ENCODE measurements at places on chromosomes 3 and 15. TPM values are rescaled to one million over a fixed set of nuclear protein-coding genes. Genes with fewer than 3 reads are reported as not detected.

DNA sequence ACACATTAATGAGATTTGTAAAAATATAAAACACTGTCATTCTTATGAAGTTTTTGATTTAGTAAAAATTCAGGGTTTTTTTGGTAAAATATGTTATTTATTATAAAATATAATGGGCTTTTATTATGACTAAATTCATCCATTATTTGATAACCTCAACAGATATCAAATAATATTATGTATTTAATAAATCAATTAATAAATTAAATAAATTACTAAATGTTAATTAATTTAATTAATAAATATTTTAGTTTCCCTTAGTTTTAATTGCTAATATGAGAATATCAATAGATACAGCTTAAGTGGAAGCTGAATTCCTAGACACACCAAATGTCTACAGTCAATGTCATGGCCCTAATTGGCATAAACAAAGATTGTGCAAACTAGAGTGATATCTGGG is 82.3 kb upstream of the DGKG start:
- no peak for DNase-seq

DNA sequence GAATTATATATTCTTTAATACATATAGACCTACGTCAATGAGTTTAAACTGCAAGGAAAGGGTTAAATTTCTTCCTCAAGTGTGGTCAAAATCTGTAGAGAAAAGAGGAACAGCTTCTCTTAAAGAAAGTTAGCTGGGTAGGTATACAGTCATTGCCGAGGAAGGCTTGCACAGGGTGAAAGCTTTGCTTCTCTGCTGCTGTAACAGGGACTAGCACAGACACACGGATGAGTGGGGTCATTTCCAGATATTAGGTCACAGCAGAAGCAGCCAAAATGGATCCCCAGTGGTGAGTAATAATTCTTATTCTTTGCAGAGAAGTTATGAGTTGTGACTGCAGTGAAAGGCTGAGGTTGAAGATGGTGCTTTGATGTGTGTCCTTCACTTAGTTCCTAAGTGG is at the start of gene CD86:
Gene CD86 (plus strand): TSS at position 148 of the 400 bp plus-strand sequence. CDS start 128 bp downstream, at position 276.
- no peak for DNase-seq

DNA sequence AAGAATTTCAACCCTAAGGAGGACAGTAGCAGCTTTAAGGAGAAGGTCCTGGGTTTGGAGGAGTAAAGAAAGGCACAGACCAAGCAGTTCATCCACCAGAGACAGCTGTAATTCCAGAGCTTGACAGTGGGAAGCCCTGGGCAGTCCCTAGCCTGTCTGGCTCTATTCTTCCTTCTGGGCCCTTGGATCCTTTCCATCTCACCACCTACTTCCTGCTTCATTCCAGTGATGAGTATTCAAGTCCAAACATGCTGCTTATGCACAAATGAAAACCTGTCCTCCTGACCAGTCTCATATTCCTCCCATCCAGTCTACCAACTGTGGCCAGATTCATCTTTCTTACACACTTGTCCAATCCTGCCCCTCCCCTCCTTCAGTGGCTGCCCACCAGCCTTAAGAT is 171.4 kb downstream of the CNTN3 start:
- DNase-seq = no peak

DNA sequence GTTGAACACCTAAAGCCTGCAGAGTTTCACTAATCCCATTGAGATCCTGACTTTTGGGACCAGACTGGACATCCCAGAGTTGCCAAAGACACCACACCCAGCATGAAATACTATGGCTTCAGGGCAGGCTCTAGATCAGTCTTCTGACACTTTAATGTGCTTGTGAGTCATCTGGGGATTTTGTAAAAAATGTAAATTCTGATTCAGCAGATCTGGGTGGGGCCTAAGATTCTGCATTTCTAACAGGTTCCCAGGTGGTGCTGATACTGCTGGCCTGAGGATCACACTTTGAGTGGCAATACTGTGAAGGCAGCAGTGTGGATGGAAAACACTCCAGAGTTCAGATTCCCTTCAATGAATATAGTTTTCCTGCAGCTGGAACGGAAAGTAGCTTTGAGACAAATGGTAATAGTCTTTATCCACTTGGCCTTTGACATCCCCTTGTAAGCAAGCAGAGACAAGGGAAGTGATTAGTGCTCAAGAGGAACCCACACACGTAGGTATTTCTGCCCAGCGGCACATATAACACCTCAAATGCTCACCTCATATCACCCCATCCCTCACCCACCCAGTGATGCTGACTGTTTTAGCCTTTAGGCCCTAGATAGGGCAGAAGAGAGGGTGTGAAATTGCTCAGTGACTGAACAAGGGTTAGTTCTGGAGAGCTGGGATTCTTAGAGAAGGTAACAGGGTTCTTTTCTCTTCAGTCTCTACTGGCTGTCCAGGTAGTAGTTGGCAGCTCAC is 51.5 kb upstream of the GSK3B start:
- DNase-seq = no peak

- no peak for DNase-seq
These were observed 11.6 kb downstream of the IGF2BP2 start for GRCh38 chr3:185813205-185813604.

The CLDN1 gene
- not detected for total RNA-seq

DNA sequence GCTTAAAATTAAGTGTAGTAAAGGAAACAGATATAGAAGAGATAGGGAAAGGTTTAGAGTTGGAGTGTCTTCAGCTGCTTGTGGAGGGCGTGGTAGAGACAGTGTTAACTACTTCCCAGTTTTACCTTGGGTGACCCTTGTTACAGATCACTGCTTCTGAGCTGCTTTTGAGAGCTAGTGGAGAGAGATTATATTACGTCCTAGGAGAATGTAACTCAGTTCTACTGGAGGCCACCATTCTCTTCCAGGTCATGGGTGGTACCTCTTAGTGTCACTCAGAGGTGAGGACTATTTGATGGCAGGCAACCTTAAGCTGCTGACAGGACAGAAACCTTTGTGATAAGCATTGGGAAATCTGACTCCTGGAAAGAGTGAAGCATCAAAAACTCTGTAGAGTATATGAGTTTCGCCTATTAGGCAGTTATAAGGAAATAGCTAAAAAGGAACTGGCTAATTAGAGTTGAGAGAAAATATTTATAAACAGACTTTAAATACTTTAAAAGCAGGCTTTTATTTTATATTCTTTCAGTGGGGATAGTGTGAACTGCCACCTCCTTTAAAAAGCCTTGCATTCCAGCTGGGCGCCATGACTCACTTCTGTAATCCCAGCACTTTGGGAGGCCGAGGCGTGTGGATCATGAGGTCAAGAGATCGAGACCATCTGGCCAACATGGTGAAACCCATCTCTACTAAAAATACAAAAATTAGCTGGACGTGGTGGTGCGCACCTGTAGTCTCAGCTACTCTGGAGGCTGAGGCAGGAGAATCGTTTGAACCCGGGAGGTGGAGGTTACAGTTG is 106.5 kb downstream of the ZNF609 start:
- DNase-seq = no peak

The DAZL gene
- total RNA-seq = not detected

GRCh38 chr15:68114356-68114755 is 60.2 kb downstream of the PIAS1 start:
- DNase-seq = peak; percentile 50

- no peak for DNase-seq
These were observed 22.6 kb downstream of the GUCA1C start for GRCh38 chr3:108931035-108931434.

DNA sequence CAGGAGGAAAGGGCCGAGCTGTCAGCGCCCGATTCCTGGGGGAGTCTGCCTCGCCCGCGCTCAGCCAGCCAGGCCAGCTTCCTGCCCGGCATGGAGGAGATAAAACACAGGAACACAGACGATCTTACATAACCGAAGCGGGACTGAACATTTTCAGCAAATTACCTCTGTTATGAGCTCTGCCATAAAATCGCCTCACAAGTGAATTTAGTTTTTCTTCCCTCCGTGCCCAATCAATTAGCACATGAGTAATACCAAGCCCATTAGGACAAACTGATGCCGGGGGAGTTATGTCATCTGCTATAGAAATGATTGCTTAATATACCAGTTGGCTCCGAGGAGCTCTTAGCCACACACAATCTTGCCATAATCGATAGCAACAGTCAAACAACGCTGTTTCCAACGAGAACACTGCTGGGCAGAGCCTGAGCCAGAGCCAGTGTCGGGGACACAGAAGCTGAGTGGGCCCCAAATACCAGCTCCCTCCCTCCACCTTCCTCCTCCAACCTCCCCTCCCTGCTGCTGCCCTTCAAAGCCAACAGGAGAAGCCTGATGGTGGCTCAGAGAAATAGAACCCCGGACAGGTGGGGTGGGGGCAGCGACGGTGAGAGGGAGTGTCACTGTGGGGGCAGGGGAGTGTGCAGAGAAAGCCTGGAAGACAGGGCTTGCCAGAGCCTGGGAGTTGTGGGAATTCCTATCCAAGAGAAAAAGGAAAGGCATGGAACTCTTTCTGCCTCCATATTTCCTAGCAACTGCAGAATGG is 279.4 kb upstream of the TLE3 start:
- no peak for DNase-seq

- no peak for DNase-seq
These were observed 20.4 kb downstream of the NSUN3 start for GRCh38 chr3:94083261-94083660.

The ZBBX gene
- total RNA-seq = under 0.01 TPM

DNA sequence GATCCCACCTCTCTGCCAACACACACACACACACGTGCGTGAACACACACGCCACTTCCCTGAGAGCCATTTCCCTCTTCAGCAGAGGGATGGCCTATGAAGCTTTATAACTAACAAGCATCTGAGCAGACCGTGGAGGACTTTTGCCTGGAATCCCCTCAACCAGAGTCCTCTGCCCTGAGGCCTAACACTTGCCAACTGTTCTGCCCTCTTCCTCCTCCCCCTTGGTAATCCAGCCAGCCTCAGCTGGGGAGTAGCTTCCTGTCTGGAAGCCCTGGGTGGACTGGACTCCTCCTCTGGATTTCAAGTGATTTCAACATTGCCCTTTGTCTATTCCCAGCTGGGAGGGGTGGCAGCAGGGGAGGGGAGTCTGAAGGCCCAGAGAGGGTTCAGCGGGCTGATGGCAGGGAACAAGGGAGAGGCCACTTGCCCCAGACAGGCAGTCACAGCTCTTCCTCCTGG is 68.4 kb upstream of the HACD2 start:
- DNase-seq = no peak

The CHRNA3 gene
- total RNA-seq = not detected

- DNase-seq = no peak
These were observed 62.1 kb downstream of the NR2F2 start for GRCh38 chr15:96392380-96393208.

The SPINK8 gene
- not detected for total RNA-seq

DNA sequence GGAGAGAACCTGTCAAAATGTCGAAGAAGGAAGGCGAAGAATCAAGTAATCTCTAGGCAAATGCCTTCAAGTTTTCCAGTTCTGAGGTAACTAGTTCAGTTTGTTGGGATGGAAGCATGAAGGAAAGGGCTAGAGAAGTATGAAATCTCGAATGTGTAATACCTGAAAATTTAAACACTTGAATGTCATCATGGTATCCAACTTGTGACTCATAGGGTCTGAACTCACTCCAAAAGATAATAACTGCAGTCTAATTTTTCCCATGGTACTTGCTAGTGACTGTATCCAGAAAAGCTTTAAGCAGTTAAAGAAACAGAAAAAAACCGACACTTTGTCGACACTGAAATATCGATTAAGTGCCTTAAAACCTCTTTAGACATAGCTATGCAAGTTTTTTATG is 102.9 kb upstream of the CHRM5 start:
- no peak for DNase-seq

- DNase-seq = no peak
These were observed 142.8 kb downstream of the TGFBR2 start for GRCh38 chr3:30749230-30749629.

DNA sequence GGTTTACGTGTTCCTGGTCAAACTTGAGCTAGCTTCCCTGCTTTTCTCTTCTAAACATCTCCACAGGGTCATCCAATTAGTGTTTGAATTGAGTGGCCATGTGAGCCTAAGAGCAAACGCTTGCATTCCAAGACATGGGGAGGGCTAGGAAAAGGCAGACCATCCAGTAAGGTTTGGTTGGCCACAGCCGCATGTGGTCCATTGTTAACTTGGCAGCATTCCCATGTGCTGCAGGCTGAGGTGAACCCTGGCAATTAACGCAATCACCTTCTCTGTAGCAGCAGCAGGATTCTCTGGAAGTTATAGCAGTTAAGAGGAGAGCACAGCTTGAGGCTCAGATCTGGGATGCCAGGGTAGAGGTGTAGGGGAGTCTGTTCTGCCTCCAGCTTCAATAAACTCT is 502.2 kb upstream of the LMCD1 start:
- no peak for DNase-seq

DNA sequence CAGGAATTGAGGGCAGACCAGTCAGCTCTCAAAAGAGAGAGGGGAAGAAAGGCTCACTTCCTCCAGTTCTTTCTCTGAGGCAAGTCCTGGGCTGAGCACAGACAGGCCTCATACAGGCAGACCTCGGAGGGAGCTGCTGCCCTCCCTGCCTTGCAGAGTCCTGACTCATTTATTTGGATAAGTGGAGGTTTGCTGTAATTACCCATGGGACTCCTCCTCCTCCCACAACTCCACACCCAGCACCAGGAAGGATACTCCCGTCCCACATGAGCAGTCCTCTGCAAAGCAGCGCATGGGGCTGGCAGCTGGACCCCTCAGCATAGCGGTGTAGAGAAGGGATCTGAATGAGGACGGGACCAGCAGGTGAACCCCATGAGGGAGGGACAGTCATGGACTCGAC is 13.4 kb upstream of the SCN10A start:
- no peak for DNase-seq

DNA sequence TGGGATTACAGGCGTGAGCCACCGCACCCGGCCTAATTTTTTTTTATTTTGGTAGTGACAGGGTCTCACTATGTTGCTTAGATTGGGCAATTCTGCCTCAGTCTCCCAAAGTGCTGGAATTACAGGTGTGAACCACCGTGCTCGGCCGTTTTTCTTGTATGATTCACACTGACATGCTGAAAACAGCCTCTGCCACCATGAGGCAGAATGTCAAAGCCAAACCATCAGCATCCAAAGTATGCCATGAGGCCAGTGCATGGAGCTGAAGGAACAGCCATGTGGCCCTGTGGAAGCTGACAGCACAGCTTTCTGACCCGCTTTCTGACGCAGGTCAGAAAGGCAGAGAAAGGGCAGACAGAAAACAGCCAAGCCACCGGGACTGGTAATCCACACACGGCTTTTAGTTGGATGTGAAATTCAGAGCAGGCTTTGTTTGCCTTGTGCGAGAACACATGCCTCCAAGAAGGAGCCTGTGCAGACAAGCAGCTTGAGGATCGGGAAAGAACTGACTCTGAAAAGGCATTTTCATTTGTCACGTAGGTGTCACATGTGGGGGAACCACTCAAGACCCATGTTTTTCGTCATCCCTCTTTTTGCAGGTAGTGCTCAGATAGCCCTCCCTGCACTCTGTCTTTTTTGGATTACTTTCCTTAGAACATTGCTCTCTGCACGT is 25.1 kb downstream of the XYLB start:
- DNase-seq = no peak
